NCI-H1436 (cell line): ENCODE measurements at places on chromosomes 2 and 18.

DNA sequence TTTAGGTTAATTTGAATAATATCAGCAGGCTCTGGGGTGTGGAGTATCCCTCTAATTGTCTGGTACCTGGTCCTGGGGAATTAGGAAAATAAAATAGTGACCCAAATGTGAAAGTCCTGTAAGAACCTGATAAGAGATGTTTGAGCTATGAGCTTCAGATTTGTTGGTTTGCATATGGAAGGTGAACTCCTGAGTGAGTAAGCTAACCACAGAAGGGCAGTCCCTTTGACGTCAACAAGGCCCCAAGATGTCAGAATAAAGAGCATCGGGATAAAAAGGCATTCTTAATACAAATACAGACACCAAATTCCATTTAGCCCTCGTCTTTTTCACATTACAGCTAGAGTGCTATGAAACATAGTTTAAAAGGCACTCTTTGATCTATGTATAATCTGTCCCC lies 1366.3 kb upstream of the TMEFF2 start:
- no peak for DNase-seq

DNA sequence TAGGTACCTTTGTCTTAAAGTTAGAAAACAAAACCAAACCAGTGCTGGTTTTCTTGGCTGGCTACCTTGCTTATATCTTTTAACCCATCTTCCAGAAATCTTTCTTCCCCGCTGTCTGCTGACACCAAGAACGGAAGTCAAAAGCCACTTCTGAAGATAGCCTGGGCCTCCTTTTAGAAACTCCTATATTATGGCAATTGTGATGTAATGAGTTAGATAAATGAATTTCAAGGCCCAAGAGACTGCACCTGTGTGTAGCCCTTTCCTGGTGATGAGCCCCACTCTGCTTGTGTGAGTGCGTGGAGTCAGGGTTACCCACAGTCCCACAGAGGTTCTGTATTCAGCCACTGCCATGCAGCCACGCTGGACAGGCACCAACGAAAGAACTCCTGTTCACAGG lies 60.7 kb downstream of the ARMC9 start:
- DNase-seq, result no peak

GRCh38 chr18:79684787-79685186 lies 5.2 kb downstream of the CTDP1 start:
- no peak for DNase-seq

DNA sequence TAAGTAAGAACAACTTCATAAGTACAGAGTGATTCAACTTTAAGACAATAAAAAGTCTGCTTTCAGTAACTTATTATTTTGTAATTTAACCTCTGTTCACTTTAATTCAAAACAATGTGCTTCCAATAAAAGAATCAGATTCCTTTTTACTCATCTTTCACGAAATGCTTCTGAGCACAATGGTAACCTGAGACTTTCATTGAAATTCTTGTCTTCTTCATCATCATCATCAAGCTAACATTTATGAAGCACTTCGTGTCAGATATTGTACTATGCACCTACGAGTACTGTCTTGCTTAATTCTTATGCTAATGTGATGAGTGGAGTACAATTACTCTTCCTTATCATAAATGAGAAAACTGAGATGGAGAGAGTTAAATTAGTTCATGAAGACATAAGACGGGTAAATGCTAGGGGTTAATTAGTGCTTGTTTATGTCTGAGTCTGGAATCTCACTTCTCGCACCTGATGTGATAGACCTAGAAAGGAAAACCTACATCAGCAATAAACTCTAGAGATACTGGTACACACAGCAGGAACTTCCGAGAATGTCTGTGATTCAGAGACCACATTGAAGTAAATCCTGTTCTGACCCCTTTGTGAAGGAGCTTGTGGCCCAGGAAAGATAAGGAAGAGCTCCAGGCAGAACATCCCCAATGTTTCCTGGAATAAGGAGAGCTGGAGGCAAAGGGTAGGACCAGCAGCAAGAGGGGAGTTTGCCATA lies 227.6 kb upstream of the ETAA1 start:
- no peak for DNase-seq

- no peak for DNase-seq
Observed at GRCh38 chr2:160293391-160294091, 93.5 kb upstream of the ITGB6 start.

GRCh38 chr18:45243340-45244110 lies 371.8 kb upstream of the SLC14A2 start:
- DNase-seq, result no peak

DNA sequence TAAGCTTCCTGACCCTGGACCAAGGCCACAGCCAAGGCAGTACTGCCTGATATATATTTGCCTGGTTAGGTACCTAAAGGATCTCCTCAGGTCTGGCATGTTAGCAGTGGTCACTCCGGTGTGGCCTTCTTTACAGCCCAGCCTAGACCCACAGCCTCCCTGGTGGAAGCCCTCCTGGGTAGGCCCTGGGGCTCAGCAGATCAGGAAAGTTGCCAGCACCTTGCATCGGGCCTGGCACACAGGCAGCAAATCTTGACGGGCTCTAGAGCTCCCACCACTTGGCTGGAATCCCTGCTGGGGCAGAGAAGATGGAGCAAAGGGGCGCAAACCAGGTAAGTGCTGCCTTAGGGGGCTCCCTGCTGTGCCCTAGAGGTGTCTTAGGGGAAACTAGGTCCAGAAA lies 40.9 kb upstream of the ATP6V1B1 start:
- no peak for DNase-seq

DNA sequence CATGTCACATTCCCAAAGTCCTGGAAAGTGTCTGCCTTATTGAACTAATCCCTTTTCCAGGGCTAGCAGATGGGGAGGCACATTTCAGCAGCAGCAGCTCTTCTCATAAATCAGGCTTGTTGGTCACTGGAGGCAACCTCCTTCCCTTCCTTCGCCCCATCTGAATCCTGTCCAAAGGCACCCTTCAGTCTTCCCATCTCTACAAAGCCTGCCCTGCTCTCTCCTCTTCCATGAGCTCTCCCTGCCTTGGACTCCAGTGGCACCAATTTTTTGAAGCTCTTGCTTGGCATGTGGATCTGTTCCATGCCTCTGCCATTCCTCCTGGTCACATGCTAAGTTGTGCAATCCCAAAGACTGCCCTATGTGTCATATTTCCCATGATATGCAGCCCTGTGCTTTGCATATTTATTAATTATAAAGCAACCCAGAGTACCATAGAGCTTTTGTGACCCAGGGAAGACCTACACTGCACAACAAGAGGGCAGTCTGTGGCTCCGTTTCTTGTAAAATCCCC lies 70.3 kb downstream of the ANTXR1 start:
- no peak for DNase-seq

DNA sequence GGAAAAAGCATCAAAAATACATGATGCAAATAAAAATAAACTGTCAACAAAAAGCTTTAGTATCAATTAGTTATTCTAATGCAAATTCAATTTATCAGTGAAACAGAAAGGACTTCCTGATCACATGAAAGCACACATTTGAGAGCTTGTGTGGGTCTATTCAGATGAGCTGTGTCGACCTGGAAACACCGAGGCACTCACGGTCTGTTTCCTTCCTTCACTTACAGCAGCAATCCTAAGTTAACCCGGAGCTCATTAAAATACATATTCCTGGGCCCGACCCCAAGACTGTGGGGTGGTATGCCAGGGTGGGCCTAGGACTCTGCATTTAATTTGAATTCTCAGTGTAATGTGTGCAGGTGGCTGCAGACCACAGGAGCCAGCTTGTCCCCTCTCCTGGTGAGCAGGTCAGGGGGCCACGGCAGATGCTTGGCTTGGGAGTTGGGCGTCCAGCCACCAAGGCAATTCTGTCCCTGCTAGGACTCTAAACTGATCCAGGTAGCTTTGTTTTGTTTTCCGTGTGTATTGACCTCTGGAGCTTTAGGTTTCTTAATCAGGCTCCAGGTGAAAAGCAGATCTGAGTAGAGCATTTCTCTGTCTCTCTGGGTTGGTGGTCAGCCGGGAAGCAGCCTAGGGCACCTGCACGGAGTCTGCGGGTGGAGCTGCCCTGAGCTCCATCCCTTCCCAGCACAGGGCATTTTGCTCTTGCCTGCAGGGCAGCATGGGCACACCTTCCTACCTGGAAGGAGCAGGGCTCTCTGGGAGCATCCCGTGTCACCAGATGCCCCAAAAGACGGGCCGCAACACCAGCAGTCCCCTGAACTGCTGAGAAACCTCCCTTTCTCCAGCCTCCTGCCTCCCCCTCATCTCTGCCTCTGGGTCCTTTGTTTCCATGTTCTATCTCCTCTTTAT lies 9.0 kb downstream of the MBP start:
- no peak for DNase-seq

GRCh38 chr2:129087133-129087813 lies 768.6 kb upstream of the HS6ST1 start:
- DNase-seq, result no peak

- DNase-seq, result no peak
Observed at GRCh38 chr2:108329771-108330170, 41.1 kb downstream of the SULT1C2 start.

DNA sequence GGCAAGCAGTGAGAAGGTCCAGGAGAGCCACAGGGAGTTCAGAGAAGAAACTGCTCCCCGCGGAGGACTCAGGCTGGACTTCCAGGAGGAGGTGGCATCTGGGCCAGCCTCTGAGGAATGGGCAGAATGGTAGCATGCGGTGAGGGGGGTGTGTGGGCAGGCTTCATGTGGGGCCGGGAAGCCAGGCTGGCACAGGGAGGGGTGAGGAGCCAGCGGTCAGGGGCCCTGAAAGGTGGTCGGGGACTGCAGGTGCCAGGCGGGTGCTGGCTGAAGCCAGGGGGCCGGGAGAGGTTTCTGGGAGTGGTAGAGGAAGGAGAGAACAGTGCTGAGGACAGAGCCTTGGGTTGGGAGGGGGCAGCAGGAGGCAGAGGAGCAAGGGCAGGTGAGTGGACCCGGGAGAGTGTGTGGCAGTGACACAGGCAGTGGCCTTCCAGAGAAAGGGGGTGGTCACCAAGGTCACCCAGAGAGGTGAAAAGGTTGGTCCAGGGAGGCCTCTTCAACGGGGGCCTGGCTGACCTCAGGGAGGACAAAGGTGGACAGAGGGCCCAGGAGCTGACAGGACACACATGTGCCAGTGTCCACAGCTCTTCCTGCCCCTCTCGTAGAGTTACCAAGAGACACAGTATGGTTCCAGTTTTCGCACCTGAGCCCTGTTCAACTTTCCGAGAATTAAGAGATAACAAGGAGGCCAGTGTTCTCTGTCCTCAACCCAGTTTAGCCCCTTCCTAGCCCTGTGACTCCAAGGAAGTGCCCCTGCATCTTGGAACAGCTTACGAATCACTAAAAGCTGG lies 101.2 kb upstream of the ASB18 start:
- no peak for DNase-seq

- no peak for DNase-seq
Observed at GRCh38 chr2:191719261-191719660, 41.3 kb downstream of the NABP1 start.

- DNase-seq, result no peak
Observed at GRCh38 chr2:190879474-190880377, 895 bp upstream of the GLS start.

GRCh38 chr2:19611491-19612332 lies 253.3 kb upstream of the OSR1 start:
- DNase-seq, result no peak

- DNase-seq, result peak; percentile 5
Observed at GRCh38 chr18:10279905-10280644, 174.4 kb upstream of the APCDD1 start.

GRCh38 chr2:126990605-126991532 lies 92.2 kb downstream of the TEX51 start:
- no peak for DNase-seq

DNA sequence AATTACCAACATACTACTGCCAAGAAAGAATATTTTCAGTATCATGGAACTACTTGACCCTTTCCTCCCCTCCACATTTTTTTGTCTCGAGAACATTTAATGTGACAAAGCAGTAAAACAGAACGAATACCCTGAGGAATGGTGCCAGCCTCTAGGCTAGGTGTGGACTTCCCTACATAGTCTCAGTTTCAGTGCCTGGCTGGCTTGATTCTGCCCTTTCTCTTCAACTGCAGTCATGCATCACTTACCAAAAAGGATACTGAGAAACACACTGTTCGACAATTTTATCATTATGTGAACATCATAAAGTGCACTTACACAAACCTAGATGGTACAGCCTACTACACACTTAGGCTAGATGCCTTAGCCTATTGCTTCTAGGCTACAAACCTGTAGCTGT lies 305.3 kb upstream of the HNRNPA3 start:
- DNase-seq, result no peak

DNA sequence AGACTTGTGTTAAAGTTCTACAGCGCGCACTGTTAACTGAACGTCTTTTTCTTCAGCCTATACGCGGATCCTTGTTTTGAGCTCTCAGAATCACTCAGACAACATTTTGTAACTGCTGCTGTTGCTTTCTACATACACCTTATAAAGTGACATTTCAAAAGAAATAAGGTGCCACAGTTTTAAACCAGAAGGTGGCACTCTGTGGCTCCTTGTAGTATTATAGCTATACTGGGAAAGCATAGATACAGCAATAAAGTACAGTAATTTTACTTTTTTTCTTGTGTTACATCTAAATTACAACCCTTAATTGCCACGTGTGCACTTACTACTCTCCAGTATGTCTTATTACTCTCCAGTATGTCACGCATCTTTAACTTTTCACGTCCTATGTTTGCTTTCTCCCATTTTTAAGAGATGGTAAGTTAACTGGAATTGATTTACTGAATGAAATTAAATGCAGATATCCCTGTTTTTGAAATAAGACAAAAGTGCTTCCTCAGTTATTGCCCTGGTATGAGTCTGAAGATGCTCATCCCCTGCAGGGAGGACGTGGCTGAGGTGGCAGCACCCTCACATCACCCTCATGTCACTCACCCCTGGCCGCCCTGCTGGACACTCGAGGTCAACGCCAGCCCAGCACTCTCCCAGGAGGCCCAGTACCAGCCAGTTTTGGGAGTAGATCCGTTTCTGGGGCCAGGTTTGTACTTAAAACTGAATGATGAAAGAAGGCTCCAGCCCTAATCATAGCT lies 37.8 kb downstream of the GORASP2 start:
- no peak for DNase-seq

GRCh38 chr2:105125920-105126319 lies 88.1 kb downstream of the MRPS9 start:
- no peak for DNase-seq

- DNase-seq, result no peak
Observed at GRCh38 chr18:74367905-74368304, 52.3 kb downstream of the C18orf63 start.

DNA sequence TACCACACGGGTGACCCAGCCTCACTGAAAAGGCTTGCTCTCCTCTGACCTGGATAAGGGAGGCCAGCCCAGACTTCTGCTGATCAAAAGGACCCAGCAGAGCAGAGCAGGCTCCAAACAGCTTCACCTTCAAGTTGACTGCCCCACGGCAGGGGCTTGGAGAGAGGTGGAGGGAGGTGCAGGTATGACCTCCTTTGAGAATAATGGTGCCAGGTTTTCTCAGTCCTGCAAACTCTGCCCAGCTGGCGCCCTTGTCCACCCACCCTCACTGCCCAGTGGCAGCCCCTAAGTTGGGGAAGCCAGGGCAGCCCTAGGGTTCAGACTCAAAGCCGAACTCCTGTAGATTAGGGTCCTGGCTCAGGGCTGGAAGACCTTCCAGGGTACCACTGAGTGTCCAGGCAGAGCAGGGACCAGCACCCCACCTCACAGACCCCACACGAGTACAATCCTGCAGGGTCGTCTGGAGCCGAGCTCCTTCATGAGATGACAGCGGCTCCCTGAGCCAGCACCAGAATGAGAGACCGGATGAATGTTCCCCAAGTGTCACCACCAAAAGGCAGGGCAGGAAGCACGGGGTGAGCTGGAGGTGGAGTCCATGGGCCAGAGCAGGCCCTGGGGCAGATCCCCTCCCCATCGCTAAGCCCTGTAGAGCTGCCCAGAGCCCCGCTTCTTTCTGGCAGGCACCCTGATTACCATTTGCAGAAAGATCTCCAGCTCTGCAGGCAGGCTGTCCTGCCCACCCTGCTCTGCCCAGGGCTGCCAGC lies 3.6 kb upstream of the GPC1 start:
- DNase-seq, result no peak
